Dermis microvascular lymphatic vessel endothelial cell (primary cell): ENCODE measurements at places on chromosomes 7 and 10. TPM values are rescaled to one million over a fixed set of nuclear protein-coding genes. Genes with fewer than 3 reads are reported as not detected.
A peak's percentile ranks its signal among the peaks of the same experiment; 100 is the strongest.

GRCh38 chr10:24652381-24652957, 71.2 kb downstream of the ARHGAP21 start:
- DNase-seq, result no peak

GRCh38 chr10:43234471-43235041, 32.3 kb downstream of the RASGEF1A start:
- no peak for DNase-seq

DNA sequence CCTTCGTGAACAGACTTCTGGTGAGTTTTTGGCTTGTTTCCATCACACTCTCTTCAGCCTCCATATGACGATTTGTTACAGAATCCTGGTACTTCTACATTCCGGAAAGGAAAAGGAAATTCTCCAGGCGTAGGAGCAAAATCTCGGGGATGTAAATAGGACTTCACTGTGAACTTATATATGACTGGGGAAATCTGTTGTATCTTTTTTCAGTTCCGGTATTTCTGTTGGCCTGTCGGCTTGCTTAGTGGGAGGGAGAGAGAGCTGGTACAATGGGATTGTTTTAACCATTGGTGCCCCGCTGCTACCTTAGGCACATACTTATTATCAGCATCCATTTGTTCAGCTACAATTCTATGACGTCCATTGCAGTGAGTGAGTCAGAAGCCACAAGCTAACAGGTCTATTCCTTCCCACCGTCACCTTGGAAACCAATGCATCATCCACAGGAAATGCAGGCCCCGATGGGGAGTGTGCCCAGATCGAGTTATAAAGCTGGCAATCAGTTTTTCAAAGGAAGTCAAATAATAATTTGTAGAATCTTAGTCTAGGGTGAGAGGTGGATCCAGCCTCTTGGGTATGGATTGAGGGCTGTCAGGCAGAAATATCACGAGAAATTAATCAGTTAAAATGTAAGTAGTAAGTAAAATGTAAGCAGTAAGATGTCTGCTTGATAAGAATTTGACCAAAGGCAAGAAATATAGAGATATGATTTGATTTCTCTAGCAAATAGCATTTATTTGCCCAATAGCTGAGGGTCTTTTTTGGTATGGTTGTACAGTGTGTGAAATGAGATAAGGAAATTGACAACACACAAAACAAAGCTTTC, 92.0 kb upstream of the MKLN1 start:
- DNase-seq, result peak; percentile 86

DNA sequence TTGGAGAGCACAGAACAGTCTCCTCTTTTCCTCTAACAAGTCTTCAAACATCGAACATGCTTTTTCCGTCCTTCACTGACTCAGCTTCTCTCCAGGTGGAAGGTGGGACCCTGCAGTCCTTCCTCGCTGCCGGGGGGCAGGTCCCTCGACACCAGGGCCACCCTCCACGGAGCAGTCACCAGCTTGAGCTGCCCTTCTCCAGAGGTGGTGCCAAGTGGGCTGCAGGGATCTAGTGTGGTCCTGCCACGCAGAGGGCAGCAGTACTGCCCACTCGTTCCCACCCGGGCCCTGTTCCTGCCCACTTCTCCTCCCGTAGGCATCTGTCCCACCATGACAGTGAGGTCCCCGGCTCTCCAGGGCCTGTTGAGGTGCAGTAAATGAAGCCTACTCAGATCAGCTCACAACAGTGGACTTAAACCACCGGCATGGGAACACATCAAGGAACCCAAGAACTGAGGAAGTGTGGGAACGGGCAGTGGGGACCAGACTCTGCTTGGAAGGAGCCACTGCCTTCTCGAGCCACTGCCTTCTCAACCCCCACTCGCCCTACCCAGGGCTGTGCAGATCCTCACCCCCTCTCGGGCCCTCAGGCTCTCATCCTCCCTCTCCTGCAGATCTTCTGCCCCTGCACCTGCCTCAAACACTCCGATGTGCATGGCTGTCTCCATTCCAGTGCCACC, 153.9 kb downstream of the OAT start:
- no peak for DNase-seq

- DNase-seq, result no peak
Measured at GRCh38 chr7:12747687-12748306, 60.4 kb downstream of the ARL4A start.

DNA sequence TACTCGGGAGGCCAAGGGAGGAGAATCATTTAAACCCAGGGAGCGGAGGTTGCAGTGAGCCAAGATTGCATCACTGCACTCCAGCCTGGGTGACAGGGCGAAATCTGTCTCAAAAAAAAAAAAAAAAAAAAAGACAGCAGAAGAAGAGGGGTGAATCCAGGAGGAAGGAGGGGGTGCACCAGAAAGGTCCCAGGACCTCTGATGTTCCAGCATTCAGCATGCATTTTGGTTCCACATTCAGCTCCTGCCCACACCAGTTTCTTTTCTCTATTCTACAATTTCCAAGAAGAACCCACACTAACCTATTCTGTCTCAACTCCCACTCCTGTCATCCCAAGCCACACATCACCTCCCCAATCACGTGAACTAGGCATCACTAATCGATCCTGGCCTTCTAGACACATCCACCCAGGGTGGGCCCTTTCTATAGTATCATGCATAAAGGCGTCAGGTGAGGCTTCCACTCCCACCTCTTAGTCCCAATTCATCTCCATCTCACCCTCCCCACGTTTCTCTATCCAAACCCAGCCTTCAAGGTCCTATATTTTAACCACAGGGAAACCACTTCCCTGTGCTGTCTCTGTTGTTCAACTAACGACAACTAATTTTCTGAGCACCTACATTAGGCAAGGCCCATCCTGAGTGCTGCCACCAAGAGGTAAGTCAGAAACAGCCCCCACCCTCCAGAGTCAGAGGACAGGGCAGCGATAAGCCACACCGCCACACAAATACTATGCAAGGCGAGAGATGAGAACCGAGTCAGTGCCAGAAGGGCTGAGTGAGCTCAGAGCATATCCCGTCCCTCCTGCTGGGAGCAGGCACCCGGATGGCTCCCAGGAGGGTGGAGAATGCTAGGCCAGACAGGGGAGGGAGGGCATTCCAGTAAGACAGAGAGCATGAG, 2.2 kb downstream of the ANXA11 start:
- DNase-seq, result no peak

DNA sequence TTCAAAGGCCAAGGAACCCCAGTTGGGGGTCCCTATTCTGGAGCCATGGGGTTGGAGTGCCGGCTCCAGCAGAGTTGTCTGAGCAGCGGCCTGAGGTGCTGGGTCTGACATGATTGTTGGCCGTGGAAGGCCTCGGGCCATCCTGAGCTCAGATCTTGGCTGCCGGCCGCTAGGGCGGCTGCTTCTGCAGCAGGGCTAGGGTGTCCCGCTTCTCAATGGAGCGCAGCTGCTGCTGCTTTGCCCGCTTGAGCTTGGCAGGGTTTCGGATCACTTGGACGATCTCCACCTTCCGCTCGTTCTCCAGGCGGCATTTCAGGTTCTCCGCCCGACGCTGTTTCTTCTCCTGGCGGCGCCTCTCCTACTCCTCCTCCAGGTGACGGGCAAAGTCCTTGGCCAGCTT, 171.1 kb downstream of the HIBADH start:
- no peak for DNase-seq

DNA sequence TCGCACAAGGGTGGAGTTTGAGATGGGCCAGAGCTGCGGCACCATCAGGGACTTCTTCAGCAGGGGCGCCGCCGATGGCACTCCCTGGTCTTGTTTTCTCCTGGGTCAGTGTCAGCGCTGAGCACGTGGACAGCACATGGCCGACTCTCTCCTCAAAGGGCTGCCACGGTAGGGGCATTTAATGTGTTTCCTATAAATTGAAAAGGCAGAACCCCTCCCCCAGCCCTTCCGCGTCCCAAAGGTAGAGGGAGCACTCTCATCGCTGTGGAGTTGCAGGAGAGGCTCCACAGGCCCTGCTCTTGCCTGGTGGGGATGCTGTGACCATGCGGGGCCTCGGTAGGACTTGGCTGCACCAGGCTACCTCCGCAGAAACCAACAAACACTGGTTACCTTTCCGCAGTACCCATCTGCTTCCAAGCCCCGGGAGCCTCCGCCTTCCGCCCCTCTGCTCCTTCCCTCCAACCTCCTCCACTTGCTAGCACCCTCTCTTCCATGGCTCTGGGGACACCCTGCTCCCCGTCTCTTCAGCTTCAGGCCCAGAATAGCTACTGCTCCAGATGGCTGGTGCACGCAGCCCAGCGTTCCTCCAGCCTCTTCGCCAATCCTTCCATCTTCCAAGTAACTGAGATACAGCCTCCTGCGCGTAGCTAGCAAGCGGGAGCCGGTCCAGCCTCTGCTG, 166.3 kb upstream of the ADCY1 start:
- DNase-seq, result no peak

DNA sequence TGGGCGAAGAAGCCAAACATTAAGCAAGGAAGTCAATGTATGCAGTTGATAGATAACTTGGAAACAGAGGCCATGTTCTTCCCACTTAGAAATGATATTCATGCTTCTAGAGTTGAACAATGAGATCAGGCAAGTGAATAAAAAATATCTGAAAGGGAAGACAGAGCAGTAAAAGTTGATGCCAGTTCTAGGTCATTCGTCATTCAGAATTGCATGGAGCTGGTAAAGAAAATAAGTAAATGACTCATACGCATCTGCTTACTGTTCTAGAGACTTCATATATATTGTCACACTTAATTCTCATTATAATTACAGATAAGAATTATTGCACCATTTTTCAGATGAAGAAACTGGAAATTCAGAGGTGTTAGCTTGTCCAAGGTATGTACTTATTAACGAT, 158.9 kb upstream of the FERD3L start:
- DNase-seq, result no peak

DNA sequence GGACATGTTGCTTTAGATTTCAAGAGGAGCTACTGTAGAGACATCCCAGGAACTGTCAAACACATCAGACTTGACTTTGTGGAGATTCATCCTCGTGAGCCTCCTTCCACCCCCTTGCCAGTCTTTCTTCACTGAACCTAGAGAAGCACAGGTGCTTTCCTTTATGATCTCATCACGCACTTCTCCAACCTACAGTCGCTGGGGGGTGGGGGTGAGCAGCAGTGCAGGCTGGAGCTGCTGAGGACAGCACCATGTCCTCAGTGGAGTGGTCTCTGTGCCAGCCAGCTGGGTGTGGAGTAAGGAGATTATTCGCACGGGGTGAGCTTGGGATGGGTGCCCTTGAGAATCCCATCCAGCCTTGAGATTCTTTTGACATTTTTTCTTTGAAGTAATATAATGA, 88.1 kb downstream of the VOPP1 start:
- DNase-seq, result no peak

DNA sequence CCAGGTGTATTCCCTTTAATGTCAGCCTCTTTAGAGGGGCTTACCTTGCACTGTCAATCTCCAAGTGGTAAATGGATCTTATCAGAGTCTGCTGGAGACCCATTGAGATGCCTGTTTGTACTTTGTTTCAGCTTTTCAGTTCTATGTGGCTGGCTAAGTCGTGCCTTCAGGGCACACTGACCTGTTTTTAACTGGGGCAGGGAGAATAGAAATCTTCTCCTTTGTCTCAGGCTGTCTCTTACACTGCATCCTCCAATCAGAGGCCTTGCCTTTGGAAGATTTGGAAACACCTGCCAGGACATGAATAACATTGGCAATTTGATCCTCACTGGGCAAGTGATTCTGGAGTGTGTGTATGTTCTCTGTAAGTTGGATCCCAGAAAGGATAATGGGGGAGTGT, 65.0 kb downstream of the POU6F2 start:
- DNase-seq, result no peak

- peak; percentile 64 for DNase-seq
Measured at GRCh38 chr7:116512520-116513188, 12.2 kb upstream of the CAV1 start.

- no peak for DNase-seq
Measured at GRCh38 chr7:63114371-63114985, 884.2 kb upstream of the ZNF722 start.

- no peak for DNase-seq
Measured at GRCh38 chr10:97887399-97887798, 37.8 kb downstream of the GOLGA7B start.

- DNase-seq, result no peak
Measured at GRCh38 chr7:19939746-19940145, 166.3 kb upstream of the TMEM196 start.

GRCh38 chr10:5812283-5813090, 747 bp downstream of the GDI2 start:
- DNase-seq, result peak; percentile 41

GRCh38 chr10:12638103-12638502, 288.8 kb downstream of the CAMK1D start:
- DNase-seq, result no peak

DNA sequence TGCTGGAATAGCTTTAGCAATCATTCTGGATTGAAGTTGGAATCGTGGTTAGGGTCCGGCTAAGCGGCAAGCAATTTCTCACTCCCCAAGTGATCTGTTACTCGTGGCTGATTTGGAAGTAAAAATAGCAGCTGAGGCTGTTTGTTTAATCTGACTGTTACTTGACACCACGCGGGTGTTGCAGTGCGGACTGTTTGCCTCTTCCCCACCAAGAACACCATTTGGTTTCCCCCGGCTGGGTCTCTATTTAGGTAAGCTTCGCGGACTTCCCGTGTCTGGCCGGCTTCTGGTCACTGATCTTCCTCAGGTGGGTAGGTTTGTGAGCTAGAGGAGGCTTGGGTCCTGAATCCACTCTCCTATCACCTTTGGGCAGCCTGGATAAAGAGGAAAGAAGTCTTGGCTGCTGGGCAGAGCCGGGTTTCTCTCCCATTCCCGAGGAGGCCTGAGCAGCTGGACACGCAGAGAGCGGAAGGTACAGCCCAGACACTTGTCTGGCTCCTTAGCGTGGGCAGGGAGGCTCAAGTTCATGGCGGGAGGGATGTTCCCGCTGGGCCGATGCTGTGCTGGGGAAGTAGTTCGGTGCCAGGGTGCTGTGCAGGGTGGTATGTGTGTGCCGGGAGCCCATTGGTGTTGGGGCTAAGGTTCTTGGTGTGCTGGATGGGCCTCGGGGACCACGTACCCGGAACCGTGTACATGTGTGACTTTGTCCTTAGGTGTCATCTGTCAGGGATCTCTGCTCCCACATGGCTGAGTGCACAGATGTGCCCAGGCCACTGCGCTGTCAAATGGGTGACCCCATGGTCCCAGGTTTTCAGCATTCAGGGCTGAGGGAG, at the start of gene C10orf71:
C10orf71 (plus strand) TSS at position 188 of the 833 bp plus-strand sequence. CDS start 23,376 bp downstream, outside the sequence.
- DNase-seq, result no peak

DNA sequence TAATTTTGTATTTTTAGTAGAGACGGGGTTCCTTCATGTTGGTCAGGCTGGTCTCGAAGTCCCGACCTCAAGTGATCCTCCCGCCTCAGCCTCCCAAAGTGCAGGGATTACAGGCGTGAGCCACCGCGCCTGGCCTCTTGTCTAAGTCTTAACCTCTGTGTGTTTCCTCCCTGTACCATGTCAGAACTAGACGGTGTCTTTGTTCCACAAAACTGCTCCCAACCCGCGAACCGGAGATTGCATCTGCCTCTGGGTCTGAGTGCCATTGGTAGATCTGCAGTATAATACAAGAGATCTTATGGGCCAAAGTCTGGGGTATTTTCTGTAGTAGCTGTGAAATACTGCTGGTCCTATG, 1.3 kb upstream of the EEF1AKMT2 start:
- DNase-seq, result no peak

GRCh38 chr10:44958196-44958897, 1.3 kb upstream of the RASSF4 start:
- no peak for DNase-seq

- no peak for DNase-seq
Measured at GRCh38 chr10:16950656-16951601, 133.7 kb upstream of the RSU1 start.

The MUC12 gene
- total RNA-seq, result not detected in 2 replicates

The CALCR gene
- total RNA-seq, result not detected in 2 replicates

The GIMAP2 gene
- total RNA-seq, result 34.0 and 37.3 TPM in 2 replicates

The COX19 gene
- total RNA-seq, result 4.2 and 6.6 TPM in 2 replicates

The AKR1C4 gene
- total RNA-seq, result 0.13 TPM in 1 of 2 replicates, not detected in the other

The PTPN12 gene
- 37.1 and 69.5 TPM in 2 replicates for total RNA-seq

The ABCA13 gene
- total RNA-seq, result not detected in 2 replicates

The GALNT17 gene
- not detected in 2 replicates for total RNA-seq

The ACBD7 gene
- 0.89 and 3.1 TPM in 2 replicates for total RNA-seq

The PRR15 gene
- total RNA-seq, result 0.13 TPM in 1 of 2 replicates, not detected in the other

The PODXL gene
- total RNA-seq, result 194 and 210 TPM in 2 replicates

The CPN1 gene
- total RNA-seq, result not detected in 2 replicates
